Suppressor macrophage (primary cell): ENCODE measurements at places on chromosomes 3 and 15.

DNA sequence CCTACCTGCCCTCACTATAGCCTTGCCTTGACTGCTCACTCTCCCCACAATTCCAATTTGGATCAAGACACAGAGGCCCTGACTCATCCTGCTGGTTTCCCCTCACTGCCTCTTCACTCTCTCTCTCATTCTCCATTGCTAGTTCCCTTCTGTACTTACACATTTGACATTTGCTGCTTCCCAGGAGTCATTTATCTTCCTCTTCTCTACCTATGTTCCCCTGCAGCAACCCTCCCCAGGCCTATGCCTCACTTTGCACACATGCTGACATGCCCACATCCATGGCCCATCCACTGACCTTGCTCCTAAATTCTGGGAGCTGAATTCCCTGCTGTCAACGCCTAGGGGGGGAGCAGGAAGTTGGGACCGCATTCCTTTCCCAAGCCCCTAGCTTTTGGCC is 82.2 kb downstream of the SRGAP3 start:
- DNase-seq, result no peak

GRCh38 chr3:64666171-64666588 is 21.6 kb downstream of the ADAMTS9 start:
- DNase-seq, result no peak

- no peak for DNase-seq
Measured at GRCh38 chr3:105688821-105689220, 180.0 kb downstream of the CBLB start.

GRCh38 chr15:90883976-90884718 is at the start of gene FES:
FES (plus strand) TSS chr15:90884504; CDS start chr15:90885046, 542 bp downstream.
- peak; percentile 87 for DNase-seq

DNA sequence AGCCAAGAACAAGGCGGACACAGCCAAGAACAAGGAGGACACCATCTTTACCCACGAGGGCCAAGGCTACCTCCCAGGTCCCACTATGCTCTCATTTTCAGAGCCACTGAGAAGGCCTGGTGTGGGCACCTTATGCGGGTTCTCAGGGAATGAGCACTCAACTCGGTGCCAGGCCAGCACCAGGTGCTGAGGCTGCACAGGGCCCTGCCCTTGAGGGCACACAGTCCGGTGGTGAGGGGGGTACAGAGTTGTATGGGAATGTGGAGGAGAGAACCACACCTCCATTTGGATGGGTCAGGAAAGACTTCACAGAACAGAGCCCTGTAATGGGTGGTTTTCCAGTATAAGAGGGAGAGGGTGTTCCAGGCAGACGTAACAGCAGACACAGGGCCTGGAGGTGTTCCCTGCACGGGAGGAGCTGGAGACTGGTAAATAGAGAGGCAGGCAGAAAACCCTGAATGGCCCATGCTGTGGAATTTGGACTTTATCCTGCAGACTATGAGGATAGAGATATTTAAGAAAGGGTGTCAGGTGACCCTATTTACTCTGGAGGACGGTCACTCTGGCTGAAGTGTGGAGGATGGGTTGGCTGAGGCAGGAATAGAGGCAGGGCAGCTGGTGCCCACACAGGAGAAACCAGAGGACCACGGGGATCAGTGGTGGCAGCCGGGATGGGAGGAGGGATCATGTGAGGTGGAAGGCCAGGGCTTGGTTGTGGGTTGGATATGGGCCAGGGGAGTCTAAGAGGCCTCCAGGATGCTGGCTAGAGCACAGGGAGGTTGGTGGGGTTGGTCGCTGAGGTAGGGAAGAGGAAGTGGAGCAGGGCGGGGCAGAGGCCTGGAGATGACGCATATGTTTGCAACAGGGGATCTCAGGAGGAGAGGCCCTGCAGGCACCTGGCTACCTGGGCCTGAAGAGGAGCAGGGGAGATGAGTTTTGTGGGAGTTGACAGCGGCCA is 34.6 kb downstream of the CRABP1 start:
- DNase-seq, result peak; percentile 21

DNA sequence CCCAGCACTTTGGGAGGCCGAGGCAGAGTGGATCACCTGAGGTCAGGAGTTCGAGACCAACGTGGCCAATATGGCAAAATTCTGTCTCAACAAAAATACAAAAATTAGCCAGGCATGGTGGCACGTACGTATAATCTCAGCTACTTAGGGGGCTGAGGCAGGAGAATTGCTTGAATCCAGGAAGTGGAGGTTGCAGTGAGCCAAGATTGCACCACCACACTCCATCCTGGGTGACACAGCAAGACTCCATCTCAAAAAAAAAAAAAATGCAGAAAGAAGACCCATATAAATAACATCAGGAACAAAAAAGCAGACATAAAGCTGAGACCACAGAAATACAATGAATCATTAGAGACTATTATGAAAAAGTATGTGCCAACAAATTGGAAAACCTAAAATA is 235.2 kb upstream of the VEPH1 start:
- DNase-seq, result no peak

GRCh38 chr3:110262896-110263295 is 808.7 kb upstream of the NECTIN3 start:
- no peak for DNase-seq

GRCh38 chr15:71812966-71813722 is 2.8 kb downstream of the NR2E3 start:
- no peak for DNase-seq

- no peak for DNase-seq
Measured at GRCh38 chr3:139251529-139251928, 92.3 kb upstream of the MRPS22 start.

- DNase-seq, result no peak
Measured at GRCh38 chr3:52218454-52218853, 7.0 kb downstream of the TLR9 start.

DNA sequence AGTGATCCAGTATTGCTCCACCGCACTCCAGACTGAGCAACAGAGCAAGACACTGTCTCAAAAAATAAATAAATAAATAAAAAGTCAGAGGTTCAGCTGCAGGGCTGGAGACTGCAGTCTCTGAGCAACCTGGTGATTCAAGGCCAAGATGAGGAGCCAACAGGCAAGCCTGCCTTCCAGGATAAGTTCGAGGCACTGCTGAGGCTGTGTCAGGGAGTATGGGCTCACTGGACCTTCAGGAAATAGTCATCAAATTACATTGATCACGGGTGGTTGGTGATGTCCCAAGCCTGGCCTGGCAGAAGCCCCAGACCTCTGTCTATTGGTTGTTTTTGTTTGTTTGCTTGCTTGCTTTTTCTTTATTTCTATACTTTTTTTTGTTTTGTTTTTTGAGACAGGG is 41.5 kb downstream of the IDH2 start:
- peak; percentile 20 for DNase-seq

- DNase-seq, result peak; percentile 78
Measured at GRCh38 chr15:58269455-58270414, 131.6 kb downstream of the AQP9 start.

GRCh38 chr3:14805961-14806537 is 12.7 kb upstream of the FGD5 start:
- peak; percentile 2 for DNase-seq

- DNase-seq, result no peak
Measured at GRCh38 chr3:155425396-155425795, 131.9 kb upstream of the STRIT1 start.

GRCh38 chr15:88538972-88539371 is 7.5 kb downstream of the DET1 start:
- DNase-seq, result no peak

- no peak for DNase-seq
Measured at GRCh38 chr3:161117646-161118045, 12.5 kb upstream of the B3GALNT1 start.

DNA sequence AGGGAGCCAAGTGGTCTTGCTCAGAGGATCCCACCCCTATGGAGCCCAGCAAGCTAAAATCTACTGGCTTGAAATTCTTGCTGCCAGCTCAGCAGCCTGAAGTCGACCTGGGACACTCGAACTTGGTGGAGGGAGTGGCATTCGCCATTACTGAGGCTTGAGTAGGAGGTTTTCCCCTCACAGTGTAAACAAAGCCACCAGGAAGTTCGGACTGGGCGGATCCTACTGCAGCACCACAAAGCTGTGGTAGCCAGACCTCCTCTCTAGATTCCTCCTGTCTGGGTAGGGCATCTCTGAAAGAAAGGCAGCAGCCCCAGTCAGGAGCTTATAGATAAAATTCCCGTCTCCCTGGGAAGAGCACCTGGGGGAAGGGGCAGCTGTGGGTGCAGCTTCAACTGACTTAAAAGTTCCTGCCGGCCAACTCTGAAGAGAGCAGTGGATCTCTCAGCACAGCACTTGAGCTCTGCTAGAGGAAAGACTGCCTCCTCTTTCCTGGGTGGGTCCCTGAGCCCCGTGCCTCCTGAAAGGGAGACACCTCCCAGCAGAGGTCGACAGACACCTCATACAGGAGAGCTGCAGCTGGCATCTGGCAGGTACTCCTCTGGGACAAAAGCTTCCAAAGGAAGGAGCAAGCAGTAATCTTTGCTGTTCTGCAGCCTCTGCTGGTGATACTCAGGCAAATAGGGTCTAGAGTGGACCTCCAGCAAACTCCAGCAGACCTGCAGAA is 576.3 kb upstream of the NECTIN3 start:
- no peak for DNase-seq

DNA sequence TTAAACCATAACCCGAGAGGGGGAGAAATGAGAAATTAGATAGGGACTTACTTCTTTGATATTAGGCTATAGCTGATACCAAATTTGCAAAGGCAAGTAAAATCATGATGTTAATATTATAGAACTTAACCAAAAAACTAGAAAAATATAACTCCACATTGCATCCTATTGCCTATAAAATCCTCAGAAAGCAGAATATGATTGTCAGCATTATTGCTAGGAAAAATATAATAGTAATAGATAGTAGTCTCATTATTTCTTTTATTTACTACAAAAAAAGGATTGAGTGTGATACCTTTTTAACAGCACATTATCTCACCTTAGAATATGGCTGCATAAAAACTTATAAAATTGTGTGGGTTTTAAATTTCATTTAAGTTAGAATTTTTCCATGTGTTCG is 206.5 kb upstream of the CDIN1 start:
- no peak for DNase-seq

- no peak for DNase-seq
Measured at GRCh38 chr15:39774688-39775267, 7.9 kb downstream of the FSIP1 start.

DNA sequence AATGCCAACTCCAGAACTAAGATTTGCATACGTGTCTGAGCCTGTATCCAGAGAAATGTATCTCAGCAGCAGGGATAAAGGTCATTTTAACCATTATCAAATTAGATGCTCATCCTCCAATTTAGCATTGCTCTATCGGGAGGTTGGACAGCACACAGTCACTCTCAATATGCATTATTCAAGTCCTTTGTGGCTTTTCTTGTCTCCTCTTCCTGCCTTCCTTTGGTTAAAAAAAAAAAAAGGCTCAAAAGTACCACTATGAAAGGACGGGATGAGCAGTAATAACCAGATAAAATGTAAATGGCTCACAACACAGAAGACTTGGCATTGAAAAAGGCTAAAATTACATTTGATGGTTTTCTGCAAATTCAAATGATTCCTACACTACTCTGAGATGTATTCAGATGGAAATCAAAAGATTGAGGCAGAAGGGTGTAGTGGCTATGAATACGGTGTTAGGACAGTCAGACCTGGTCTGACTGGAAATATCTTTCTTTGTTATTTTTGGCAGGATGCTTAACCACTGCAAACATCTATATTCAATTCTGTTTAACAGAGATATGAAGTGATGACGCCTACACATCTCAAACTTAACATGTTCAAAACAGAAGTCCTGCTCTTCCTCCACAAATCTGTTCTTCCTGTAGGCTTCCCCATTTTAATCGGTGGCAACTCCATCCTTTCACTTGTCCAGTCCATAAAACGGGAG is 109.6 kb downstream of the ADAMTS9 start:
- no peak for DNase-seq

GRCh38 chr3:146928421-146929059 is 323.4 kb upstream of the PLSCR5 start:
- DNase-seq, result no peak

GRCh38 chr15:33159726-33160453 is 34.6 kb downstream of the FMN1 start:
- DNase-seq, result peak; percentile 44

DNA sequence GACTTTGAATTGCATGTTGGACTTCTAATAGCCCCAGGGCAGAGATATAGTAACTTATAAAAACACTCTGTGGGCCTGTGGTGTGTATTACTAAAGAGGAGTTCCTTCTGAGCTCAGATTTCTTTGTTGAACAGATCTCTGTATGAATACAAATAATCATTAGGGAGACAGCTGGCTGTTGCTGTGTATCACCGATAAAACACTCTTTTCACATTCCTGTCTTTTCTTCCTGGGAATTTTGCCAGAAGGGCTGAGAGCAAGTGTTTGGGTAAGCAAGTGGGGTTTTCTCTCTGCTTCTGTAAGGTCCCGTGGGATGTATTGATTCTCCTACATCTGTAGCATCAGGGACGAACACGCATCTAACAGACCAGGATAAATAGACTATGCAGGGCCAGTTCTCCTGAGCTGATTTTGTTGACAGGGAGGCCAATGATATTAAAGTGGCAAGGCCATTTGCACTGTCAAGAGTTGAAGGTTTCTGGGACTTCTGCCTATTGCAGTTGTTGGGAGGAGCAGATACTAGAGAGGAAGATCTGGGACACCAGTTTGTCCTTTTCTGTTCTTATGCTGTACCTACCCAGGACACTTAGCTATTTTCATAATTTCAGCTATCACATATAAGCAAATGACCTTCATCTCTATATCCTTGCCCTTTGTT is 225.9 kb upstream of the CD96 start:
- no peak for DNase-seq

DNA sequence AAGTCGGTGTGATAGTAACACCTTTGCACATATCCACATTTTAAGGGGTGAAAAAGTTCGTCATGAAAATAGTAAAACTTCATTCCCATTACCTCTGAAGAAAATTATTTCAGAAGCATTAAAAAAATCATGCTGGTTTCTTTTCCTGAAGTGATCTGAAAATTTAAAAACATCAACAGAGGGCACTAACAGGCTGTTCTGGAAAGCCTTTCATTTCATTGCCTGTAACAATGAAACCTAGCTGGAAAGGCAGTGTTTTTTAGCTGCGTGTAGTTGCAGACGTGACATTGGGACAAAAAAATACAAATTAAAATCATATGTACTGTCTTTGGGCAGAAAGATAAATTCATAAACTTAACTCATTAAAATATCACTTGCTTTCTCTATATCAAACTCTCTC is 993.8 kb downstream of the GBE1 start:
- no peak for DNase-seq

GRCh38 chr15:72887376-72887775 is 103.8 kb upstream of the ADPGK start:
- DNase-seq, result no peak

- DNase-seq, result no peak
Measured at GRCh38 chr15:55026381-55026780, 170.4 kb downstream of the RSL24D1 start.

DNA sequence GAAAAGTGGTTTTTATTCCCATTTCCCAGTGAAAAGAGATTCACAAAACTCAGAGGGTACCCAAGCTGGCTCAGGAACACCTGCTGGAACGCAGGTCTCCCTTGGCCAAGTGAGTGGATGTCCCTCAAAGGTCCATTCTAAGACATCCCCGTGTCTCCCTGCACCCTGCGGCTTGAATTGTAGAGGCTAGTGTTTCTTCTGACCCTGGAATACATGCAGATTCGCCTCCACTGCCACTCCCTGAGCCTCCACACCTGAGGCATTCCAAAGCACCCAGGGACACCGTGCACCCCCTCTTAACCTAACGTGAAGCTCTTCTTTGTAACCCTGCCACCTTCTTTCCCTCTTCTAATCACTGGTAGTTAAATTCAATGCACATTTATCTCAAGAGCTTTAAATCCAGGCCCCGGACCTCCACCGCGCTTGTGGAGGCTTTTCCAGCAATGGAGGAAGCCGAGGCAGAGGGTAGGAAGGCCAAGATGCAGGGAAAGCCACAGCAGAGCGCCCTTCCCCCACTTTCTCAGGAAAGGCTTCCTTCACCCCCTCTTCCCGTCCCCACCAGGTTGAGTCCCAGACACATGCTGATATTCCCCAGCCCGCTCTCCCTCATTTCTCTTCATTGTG is 590 bp upstream of the ITGA11 start:
- no peak for DNase-seq
